Left hindlimb (tissue), 1 donor: ENCODE measurements at places on chromosomes 13 and 19.

- DNase-seq = no peak
Measured at GRCh38 chr19:16496613-16496983, 404 bp downstream of the C19orf44 start.

- DNase-seq = no peak
Measured at GRCh38 chr13:44300895-44301638, 72.6 kb upstream of the SERP2 start.

DNA sequence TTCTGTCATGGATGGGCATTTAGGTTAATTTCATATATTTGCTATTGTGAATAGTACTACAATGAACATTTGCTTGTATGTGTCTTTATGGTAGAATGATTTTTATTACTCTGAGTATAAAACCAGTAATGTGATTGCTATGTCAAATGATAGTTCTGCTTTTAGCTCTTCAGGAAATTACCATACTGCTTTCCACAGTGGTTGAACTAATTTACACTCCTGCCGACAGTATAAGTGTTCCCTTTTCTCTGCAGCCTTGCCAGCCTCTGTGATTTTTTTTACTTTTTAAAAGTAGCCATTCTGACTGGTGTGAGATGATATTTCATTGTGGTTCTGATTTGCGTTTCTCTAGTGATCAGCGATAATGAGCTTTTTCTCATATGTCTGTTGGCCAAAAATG is 6.5 kb downstream of the SIGLEC7 start:
- DNase-seq = no peak

DNA sequence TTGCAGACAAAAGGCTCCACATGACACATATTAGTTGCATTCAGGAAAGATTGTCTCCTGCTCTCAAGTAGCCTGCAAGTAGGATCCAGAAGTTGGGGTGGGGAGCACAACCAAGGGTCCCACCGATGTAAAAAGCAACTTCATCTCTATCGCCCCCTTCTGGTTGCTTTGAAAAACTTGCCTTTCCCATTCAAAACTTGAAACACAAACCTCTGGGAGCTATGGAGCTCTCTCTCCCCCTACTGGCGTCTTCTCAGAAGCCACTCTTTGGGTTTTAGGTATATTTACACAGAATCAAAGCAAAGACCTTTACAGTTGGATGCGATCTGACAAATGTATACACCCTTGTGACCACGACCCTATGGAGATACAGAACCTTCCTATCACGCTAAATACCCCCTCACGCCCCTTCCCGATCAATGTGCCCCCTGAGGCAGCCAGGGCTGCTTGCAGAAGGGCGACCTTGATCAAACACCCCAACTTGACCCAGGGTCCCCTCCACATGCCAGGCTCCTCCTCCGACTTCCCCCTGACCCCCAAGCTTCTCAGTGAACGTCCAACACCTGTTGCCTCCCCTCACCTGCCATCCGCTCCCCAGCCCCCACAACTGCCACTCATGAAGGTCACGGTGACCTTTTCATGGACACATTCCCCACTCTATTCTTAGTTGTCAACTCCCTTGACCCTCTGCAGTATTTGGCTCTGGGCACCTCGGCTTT is 10.1 kb downstream of the NOSIP start:
- DNase-seq = peak; percentile 61

DNA sequence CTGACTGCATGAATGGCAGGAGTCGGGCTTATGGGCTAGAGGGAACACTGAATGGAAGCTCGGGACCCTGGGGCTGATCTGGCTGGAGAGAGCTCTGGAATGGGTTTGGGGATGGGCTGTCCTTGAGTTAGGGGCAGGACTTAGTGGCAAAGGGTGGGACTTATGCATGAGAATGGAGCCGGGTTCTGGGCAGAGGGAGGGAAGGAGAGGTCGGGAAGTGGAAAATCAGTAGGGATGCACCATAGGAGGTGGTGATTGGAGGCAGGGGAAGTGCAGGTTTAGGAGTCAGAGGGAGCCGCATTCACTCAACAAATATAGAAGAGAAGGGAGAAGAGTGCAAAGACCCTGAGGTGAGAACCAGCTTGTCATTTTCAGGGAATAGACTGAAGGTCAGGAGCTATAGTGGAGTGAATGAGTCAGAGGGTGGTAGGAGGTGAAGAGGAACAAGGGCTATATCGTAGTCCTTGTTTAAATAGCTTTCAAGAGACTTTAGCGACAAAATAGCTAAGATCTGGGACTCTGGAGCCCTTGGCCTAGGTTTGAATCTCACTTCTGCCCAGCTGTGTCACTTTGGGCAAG is 748 bp downstream of the RAB4B start:
- no peak for DNase-seq

DNA sequence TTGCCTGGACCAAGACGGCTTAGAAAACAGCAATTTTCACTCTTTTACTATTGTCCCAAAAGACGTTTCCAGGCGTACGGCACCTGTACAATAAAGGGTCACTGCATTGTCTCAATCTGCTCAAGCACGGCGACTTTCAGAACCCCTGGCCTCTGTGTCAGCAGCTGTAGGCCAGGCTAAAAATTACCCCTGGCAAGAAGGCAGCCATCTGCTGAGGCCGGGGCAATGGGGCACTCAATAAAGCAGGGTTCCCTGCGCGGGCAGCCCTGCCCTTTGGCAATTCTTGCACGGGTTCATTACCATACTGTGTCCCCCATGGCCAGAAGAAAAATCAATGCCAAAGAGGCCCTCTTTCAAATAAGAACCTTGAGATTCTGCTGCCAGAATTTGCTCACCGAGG is 52.1 kb downstream of the STK24 start:
- DNase-seq = no peak

DNA sequence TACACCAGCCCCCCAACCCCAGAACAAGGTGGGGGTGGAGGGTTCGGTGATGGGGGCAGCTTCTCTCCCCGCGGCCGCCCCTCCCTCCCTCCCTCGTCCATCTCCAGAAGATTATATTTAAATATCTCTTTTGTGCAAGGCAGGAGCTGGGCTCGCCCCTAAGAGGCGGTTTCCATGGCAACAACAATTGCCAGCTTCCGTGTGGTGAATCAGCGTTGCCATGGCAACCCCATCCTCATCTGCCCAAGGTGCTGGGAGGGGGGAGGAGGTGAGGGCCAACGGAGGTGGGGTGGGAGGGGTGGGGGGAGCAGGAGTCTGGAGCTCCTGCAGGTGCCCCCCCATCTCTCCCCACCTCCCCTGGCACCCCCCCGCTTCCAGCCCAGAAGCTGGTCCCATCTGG is 46.4 kb downstream of the CELF5 start:
- DNase-seq = no peak

- no peak for DNase-seq
Measured at GRCh38 chr13:52751196-52751595, 11.6 kb upstream of the CNMD start.

DNA sequence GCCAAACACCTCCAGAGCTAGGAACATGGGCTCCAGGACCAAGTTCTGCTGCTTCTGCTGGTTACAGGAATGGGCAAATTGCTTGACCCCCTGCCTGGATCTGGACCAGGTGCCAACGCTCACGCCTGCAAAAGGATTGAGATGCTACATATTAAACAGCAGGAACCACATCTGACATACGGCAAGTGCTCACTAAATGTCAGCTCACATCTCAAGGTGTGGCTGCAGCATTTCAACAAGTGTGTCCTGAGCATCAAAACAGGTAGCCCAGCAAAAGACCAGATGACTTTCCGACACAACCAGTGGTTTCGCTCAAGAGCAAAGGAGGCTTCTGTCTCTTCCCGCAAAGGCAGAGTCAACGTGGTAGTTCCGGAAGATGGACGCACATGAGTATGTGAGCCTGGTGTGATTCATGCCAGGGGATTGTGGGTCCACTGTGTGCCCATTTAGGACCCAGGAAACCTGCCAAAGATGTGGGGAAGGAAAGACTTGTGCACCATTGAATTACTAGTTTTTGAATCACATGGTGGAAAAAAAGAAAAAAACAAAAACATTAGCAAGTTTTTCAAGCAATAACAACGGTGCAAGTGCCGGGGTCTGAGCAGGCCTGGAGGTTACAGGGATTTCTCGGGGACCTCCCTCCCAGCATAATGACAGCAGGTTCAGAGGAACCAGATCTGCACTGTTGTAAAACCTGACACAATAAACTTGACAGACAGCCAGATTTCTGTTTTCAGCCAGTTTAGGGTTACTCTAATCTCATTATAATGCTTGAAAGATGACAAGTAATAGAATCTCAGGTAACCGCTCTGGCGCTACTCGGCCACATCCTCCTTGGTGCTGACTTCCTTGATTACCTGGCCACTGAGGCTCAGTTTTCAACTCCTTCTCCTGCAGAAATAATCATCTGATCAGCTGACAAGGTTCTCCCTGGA is 77.9 kb downstream of the SOX1 start:
- no peak for DNase-seq

- no peak for DNase-seq
Measured at GRCh38 chr13:80069374-80069773, 271.6 kb downstream of the SPRY2 start.

- no peak for DNase-seq
Measured at GRCh38 chr19:39489756-39490155, 9.0 kb upstream of the DLL3 start.

DNA sequence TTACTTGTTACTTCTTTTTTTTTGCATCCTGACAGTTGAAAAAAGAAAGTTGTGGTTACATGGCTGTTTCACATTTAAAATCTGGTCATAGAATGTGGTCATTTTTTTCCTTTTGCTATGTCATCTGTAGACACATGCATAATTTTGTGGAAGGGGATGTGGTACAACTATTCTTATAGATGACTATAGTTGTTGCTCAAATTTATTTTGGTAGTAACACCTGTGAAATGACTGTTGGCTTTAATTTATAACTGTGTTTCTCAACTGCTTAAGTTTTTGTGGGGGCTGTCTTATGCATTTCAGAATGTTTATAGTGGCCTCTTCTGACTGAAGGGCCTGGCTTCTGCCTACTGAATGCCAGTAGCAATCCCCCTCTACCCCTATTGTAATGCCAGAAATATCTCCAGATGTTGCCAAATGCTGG is 130.5 kb downstream of the PAN3 start:
- no peak for DNase-seq

DNA sequence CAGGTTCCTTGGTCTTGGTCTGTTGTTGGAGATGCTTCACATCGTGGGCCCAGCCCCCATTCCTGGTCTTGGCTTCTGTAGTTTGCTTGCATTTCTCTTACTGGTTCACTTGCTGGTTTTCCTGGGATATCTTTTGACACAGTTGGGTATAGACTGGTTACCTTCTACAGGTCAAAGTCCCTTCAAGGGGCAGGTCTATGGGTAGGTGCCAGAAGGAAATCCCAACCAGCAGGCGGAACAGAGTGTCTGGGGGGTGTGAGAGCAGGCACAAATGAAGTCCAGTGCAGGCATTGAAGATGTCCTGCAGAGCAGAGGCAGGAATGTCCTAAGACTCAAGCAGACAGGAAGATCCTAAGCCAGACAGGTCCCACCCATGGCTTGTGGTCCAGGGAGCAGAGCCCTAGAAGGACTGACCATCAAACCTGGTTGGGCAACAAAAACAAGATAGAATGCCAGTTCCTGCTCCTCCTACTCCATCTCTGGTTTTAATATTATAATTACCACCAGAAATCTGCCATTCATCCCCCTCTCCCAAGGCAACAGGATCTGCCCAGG is 17.7 kb upstream of the WASF3 start:
- DNase-seq = no peak

DNA sequence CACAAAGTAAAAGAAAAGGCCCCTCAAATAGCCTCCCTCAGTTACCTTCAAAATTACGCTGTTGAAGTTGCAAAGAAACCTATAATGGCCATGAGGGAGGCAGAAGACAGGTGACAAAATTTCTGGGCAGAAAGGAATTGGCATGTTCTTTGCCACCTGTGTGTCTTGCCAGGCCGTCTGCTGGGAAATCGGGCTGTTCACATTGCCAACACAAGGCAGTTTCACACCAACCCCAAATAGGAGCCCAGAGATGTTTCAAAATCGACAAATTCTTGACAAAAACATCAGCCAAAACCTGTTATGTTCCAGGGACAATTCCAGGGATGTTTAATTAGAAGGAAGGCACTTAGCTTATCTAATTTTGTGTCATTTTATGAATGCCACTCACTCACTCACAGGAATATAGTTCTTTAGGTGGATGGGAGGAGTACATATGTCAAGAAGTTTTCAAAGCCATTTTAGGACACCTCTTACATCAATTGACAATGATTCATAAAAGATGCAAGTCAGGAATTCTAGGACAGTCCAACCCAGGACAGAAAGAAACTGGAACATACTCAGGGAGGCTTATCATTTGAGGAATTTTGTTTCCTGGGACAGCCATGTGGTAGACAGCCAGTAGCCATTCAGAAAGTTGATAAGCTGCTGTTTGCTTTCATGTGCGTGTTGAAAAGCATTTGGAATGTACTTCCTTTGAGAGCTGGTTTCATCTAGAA is 164.5 kb downstream of the RGCC start:
- no peak for DNase-seq
